Dermis blood vessel endothelial cell (primary cell): ENCODE measurements at places on chromosomes 12 and 14.

- no peak for DNase-seq
Measured at GRCh38 chr12:83082690-83083276, 396.1 kb downstream of the TMTC2 start.

DNA sequence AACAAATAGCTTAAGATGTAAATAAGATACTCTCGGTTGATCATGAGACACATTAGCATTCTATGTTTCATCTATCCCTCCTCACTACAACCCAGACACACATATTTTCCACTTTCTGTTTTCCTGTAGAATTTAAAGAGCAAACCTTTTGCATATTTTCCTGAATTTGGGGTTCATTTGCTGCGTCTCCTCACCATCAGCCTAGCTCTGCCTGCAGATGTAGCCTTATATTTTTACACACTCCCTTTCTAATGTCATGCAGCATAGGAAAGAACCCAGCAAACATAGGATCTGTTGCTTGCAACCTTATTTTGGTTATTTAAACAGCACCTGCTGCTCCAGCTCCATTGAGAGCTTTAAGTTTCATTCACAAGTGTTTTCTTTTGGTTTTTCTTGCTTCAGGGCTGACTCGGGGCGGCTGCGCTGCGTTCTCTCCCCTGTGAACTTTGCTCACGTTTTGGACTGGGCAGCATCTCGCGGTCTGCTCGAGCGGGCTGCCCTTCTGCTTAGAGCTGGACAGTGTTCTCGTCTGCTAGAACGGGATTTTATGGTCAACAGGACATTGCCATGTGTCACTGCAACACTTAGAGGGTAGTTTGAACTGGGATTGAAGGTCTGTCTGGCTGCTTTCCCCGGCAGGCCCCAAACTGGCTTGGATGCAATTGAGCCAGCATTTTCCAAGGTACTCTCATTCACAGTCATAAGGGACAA lies 57.8 kb upstream of the VRK1 start:
- DNase-seq: no peak

- peak; percentile 51 for DNase-seq
Measured at GRCh38 chr12:24728366-24728765, 220.5 kb downstream of the BCAT1 start.

- DNase-seq: peak; percentile 32
Measured at GRCh38 chr14:53011053-53011462, 60.2 kb upstream of the FERMT2 start.

DNA sequence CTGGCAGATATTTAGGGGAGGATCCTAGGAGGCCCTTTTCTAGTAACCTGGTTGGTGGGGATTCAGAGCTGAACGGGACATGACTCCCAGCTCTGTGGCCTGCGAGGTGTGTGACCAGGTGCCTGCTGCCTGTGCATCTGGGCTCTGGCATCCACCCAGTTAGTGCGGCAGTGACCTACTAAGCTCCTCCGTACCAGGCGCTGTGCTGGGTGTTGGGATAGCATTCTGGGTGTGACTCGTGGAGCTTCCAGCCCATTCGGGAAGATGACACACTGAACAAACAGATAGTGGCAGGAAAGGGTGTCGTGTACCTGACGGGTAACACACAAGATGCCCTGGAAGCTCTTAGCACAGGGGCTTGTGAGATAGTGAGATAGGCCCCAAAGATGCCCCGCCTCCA lies 80.9 kb downstream of the ACACB start:
- DNase-seq: no peak
